ENCODE measurements at places on chromosomes 11 and 22. TPM values are rescaled to one million over a fixed set of nuclear protein-coding genes. Genes with fewer than 3 reads are reported as not detected.

CD3D gene
- total RNA-seq, result 0.79 TPM

AHNAK gene
- 228 TPM for total RNA-seq

TRIM49C gene
- total RNA-seq, result not detected

MAP6 gene
- 0.57 TPM for total RNA-seq

KCNJ11 gene
- total RNA-seq, result 2.0 TPM

CFAP300 gene
- total RNA-seq, result not detected

OR5A1 gene
- total RNA-seq, result not detected

KCTD14 gene
- 0.24 TPM for total RNA-seq

GRCh38 chr22:31085928-31086327 is 4.8 kb downstream of the SMTN start:
- DNase-seq, result no peak

DNA sequence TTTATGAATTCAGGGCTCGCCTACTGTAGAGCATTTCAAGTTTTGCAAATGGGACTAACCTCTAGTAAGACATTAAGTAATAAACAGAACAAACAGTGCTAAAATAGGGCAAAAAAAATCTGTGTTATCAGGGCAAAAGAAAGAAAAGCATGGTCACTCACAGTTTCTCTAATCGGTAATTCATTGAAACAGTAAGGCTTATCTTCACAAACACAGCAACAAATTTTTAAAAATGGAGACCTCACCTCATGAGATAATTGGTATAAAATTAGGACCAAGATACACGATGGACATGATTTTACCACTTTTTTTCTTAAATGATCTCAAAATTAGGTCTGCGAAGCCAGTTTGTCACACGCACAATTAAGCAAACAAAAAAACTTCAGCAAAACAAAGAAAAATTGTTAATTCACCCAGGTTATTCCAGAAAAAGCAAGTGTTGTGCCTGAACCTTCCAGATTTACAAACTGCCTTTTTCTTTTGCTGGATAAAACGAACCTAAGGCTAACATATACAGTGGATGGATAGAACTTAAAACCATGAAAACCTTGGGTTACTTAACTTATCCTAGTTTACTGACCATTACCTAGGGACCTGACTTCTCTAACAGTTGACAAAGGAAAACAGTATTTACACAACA is 1.4 kb downstream of the TMEM123 start:
- no peak for DNase-seq

DNA sequence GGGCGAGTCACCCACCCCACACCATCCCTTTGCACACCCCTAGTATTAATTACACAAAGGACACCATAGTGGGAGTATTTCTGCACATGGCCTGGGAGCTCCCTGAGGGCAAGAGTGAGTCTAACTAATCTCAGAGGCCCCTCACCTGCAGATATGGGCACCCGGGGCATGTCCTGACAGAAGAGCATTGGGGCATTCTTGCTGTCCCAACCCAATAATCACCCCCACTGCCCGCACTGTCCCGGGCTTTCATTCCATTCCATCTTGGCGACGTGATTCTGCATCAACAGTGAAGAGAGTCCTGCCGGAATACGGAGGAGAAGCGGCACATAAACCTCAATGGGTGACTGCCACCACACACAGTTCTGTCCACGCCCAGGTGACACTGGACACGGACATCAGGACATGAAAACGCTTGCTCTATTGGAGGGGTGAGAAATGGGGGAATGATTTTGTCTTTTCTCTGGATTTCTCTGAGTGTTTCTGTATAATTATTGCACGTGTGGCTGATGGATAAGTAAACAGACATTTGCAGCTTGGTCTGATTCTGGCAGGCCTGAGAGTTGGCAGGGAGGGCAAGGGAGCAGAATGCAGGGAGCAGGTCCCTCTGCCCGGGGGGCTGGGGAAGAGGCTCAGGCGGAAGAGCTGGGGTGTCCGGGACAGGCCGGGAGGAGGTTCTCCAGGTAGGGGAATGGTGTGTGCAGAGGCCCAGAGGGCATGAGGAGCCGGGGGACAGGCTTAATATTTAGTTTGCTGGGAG is 38.2 kb downstream of the SCUBE1 start:
- DNase-seq, result no peak

GRCh38 chr11:47160753-47161133 is 15.9 kb downstream of the ARFGAP2 start:
- DNase-seq, result no peak

GRCh38 chr11:123434911-123435310 is 4.8 kb downstream of the GRAMD1B start:
- DNase-seq, result no peak

DNA sequence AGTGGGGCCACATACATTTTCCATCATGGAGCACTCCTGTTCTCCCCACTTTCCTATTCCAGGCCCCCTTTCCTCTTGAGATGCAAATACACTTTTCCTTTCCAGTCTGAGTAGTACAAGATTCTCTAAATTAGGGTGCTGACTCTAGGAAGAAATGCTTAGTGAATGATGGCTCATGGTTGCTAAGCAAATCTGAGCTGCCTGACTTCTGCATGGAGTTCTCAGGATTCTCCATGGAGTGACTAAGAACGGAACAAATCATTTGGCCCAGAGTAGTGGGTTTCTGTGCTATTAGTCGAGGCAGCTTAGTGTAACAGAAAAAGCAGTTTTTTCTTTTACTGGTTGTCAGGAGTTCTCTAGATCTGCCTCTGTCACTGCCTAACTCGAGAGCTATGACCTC is 65.4 kb upstream of the NTM start:
- DNase-seq, result no peak

- DNase-seq, result no peak
Measured at GRCh38 chr11:36421546-36422155, 88.4 kb downstream of the TRAF6 start.

DNA sequence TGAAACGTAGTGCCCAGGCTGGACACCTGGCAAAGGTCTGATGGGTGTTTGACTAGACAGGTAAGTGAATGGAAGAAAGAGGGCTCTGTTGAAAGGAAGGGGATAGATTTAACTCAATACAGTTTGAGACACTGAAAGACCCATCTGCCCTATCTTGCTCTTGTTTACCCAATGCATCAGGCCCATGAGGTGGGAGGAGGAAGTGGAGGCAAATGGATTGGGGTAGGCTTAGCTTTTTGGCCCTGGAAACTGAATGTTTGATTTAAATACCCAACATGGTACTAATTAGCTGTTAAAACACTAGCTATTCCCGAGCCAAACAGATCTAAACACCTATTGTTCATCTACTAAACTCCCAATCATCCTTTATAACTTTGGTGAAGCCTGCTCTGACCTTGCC is 3.5 kb upstream of the UVRAG start:
- no peak for DNase-seq

GRCh38 chr11:100691896-100692653 is 5.0 kb downstream of the ARHGAP42 start:
- no peak for DNase-seq

- peak; percentile 34 for DNase-seq
Measured at GRCh38 chr11:128733440-128734102, 39.7 kb downstream of the FLI1 start.
